ENCODE measurements at places on chromosomes 2 and 18.

DNA sequence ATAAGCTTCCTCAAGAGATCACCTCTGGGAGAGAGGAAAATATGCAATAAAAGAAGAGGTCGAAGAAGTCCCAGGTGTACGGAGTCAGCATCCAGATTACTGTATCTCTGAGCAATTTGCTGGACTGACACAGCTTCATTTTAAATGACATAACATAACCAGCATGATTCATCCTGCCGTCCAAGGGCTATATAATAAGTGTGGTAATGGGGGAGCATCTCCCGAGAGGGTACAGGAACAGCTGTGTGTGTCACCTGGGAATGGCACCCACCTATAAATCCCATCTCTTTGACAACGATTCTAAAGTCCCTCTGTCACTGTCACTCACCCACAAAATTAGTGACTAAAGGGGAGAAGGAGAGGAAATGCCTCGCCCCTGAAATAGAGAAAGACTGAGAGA lies 19.3 kb upstream of the FZD7 start:
- DNase-seq: no peak

- no peak for DNase-seq
These were observed 9.5 kb downstream of the SEPTIN2 start for GRCh38 chr2:241325257-241325656.

DNA sequence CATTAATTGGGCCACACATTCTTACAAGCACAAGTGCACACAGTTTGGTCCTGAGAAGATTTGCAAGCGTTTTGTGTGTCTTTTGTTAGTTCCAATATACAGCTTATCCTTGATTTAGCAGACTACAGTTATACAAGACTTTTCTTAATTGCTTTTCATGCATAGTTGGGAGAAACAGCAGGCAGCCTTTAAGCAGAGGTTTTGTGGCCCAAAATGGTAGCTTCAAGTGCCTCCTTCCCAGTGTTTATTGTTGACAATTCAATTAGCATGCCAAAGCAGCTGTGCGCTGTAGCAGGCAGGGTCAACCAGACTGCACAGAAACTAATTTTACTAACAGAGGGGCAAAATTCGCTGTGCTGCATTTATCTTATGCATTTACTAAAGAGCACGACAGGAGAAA lies 47.5 kb downstream of the FRZB start:
- no peak for DNase-seq

DNA sequence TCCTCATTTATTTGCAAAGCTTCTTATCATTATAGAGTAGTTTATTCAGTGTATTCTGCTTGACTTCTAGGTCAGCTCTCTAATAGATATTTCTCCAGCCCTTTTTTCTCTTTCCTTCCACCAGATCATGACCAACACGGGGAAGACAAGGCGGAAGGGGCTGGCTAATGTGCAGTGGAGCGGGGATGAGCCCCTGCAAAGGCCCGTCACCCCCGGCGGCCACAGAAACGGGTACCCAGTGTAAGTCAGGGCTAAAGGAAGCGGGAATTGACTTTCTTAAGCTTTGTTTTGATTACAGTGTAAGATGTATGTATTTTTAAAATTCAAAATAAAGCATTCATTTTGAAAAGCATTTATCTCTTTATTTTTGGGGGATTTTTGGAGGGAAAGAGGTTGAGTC lies 50.7 kb upstream of the B3GNT7 start:
- DNase-seq: no peak

DNA sequence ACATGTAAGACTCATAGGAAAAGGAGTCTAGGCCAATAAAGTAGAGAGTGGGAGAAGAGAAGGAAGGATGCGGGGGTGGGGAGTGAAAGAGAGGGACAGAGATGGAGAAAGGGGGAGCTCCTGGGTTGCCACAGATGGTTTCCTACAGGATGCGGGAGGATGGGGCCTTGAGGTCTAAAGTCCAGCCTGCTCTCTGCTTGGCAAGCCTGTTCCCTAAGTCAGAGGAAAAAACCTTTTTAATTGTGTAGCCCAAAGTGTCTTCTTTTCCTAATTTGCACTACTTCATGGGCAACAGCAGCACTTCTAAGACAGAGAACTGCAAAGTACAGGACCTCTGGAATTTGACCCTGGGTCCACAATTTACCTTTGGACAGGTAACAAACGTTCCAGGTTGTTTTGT lies 1.4 kb upstream of the FAM110C start:
- no peak for DNase-seq

DNA sequence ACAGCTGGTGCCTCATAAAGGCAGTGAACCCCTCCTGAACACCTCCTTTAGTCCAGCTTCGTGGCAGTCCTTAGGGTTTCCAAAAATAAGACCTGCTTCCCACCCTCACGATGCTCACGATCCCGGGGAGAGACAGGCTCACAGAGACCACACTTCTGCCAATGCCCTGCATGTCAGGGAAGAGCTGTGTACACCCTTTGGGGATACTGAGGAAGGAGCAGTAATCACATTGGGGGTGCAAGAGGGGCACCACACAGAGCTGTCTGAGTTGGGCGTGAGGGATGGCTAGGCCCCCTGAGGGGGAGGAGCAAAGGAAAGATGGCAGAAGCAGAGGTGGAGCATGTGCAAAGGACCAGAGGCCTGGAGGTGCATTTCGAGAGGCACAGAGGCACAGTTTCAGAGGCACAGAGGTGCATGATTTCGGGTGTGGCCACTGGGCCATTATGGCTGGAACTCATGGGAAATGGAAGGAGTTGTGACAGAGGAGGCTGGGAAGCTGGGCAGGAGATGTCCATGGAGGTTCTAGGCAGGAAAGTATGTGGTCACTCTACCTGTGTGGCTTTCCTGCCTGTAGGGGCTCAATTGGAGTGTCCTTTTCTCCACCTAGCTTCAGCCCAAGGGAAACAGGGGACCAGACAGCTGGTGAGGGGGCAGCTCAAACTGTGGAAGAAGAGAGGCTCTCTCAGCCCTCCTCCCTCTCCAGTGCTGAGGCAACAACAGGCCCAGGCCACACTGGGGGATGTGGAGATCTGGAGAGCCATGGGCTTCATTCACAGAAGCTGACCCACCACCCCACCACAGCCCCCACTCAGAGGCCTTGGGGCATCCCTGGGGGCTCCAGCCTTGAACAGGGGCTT lies 115.9 kb downstream of the CAPN13 start:
- no peak for DNase-seq

All from stimulated activated CD8-positive, alpha-beta memory T cell treated with anti-CD3 and anti-CD28 coated beads, Interleukin-4, amount 100 ng/mL, for 1 hour (primary cell).